D721Med (cell line): ENCODE measurements at places on chromosomes 2 and 18.

GRCh38 chr2:135667045-135667444 lies 74.6 kb upstream of the UBXN4 start:
- DNase-seq: no peak

DNA sequence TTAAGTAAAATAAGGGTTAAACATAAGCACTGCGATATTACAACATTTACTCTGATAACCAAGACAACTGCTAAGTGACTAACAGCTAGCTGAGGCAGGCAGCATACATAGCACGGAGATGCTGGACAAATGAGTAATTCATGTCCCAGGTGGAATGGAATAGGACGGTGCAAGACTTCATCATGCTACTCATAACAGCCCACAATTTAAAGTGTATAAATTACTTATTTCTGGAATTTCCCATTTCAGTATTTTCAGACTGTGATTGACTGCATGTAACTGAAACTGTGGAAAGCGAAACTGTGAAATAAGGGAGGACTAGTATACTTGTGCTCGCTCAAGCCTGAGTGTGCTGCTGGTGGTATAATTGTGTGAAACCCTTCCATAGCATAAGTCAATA lies 12.9 kb downstream of the IER3IP1 start:
- DNase-seq: no peak

- no peak for DNase-seq
These were observed 951 bp downstream of the EN1 start for GRCh38 chr2:118846442-118846952.

GRCh38 chr2:160432633-160433032 lies 61.0 kb downstream of the RBMS1 start:
- no peak for DNase-seq

DNA sequence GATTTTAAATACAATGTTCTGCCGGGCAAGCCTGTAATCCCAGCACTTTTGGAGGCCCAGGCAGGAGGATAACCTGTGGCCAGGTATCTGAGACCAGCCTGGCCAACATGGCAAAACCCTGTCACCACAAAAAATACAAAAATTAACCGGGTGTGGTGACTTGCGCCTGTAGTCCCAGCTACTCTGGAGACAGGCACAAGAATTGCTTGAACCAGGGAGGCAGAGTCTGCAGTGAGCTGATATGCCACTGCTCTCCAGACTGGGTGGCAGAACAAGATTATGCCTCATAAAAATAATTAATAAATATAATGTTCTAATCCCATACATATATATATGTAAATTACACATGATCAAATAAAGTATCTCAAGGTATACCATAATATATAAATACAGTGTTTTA lies 119.3 kb downstream of the C2orf74 start:
- no peak for DNase-seq

GRCh38 chr18:33584548-33585430 lies 6.8 kb downstream of the ASXL3 start:
- DNase-seq: no peak

DNA sequence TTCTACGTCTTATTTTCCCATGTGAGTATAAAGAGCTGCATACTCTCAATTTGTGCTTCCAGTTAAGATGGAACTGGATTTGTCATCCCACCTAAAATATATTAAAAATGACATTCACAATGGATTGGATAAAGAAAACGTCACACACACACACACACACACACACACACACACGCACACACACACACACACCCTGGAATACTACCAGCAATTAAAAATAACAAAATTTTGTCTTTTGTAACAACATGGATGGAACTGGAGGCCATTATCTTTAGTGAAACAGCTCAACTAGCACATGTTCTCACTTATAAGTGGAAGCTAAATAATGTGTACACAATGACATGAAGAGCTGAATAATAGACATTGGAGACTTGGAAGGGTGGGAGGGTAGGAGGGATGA lies 3.8 kb upstream of the QPCT start:
- DNase-seq: no peak

- DNase-seq: no peak
These were observed 206.1 kb downstream of the TFCP2L1 start for GRCh38 chr2:121078899-121079298.

DNA sequence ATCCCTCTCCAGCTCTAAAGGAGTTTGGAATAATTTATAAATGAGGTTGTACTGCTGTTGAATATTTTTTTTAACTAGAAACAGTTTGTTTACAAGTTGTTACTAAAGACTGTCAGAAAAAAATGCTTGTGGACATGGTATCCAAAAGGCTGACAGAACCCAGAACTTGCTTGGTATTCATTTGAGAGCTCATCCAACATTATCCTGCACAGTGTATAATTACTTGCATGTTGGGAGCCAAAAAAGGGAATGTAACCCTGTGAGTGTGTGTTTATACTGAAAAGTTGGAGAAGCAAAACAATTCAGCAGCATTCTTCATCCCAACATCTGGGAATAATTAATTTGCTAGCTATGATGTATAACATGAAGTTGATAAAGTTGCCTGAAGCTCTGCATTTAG lies 42.1 kb upstream of the EHBP1 start:
- no peak for DNase-seq

DNA sequence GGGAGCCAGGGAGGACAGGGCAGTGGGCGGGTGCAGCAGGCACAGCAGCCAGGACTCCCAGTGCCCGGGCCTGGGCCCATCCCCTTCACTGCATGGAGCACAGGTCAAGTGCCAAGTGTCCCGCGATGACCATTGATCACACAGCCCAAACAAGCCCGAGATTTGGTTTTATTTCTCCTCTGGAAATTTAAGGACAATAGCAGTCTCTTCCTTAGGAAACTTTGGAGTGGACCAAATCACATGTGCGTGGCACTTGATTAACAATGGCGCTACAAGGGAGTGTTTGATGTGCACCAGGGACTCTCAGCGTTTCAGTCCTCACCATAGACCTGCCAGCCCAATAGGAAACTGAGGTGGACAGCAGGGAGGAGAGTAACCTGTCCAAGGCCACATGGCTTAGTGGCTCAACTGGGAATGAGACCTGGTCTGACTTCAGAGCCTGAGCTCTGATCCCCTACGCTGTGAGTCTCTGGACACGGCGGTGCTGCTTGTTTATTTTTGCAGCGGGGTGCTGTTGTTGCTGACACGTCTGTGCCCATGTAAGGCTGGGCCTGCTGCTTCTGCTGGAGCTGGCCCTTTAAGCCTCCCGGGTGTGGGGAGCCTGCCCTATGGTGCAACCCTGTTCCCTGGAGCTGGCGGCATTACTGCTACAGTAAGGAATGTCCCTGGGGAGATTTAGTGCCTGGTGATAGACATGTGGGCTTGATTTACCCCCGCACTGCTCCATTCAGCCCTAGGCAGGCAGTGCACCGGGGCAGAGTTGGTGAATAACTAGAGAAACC lies 194.2 kb downstream of the INHBB start:
- peak; percentile 53 for DNase-seq

DNA sequence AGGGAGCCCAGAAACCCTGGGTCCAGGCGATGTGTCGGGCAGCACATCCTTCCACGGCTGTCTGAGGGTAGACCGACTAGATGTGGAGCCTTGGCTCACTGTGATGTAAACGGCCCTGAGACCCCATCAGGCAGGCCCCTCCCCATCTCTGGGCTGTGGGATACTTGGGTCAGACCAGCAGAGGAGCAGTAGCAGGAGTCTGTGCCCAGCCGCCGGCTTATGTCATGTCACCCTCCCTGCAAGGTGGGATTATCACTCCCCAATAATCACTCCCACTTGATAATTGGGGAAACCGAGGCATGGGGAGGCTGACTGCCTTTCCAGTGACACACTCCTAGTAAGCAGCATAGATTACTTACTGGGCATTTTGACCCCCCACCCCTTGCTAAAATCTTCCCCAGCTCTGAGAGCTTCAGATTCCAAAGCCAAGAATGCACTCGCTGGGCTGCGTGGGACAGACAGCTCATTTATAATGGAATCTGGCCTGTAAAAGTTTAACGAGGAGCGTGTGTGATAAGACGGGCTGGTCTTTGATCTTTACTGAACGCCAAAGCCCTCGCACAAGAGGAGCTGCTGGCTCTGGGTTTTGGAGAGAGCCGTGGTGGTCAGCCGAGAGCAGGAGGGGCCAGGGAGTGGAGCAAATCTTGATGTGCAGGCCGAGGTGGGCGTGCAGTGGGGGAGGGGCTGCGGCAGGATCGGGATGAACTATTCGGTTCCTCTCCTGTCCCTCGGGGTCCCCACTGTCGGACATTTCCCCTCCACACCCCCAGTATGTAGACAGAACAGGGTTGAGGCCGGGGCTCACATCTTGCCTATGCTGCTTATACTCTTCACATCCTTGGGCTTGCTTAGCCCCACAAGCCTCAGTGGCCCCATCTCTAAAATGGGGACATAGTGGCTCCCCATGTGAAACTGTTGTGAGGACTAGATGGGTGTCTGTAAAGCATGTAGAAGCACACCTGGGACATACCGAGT lies 200.0 kb downstream of the GLI2 start:
- no peak for DNase-seq

DNA sequence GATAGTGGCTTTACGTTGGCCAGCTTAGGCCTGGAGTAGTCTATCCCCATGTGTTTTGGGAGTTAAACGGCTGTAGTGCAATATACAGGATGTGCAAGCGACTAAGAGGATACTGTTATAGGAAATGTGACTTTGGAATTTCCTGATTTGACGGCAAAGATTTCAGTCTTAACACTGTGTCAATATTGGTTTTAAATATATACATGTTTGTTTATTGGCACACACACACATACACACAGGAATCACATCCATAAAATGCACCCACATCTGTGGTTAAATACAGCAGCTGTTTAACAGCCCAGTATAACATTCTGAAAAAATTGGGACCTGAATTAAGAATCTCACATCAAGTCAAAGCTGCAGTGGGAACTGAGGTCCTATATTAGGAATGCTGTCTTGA lies 347.1 kb downstream of the TXNL1 start:
- no peak for DNase-seq

DNA sequence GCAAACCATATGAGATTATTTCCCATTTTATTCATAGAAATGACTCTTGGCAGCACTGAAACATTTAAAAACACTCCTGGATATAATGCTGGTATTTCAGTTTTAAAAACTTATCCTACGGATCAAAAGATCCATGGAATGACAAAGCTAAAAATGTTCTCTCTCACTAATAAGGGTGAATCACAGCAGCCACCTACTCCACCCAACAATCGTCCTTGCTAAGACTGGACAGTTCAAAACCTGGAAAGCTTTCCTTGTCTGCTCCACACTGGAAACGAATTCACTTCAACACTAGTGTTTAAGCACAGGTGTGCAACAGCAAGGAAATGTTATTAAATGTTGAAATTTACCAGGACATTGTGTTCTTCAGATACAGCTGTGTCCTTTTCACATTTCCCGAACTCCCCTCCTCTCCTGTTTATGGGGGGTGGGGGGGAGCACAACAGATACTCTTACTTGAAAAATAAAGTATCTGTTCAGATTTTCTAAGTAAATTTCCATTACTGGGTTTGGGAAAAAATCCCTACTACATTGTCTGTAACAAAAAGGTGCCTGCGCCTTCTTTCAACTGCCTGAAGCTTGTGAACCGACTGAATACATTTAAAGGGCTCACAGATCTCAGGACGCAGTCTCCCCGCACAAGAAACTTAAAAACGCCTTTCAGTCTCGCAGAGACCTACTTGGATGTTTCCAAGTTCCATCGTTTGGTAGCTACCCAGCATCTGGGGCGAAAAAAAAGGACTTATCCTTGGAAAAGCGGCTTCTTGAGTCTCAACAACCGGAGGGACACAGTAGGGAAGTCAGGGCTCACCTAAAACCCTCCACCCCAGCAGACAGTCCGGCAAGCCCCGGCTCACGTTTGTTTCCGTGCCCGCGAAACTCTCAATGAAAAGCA lies 1.3 kb downstream of the YWHAQ start:
- DNase-seq: no peak

DNA sequence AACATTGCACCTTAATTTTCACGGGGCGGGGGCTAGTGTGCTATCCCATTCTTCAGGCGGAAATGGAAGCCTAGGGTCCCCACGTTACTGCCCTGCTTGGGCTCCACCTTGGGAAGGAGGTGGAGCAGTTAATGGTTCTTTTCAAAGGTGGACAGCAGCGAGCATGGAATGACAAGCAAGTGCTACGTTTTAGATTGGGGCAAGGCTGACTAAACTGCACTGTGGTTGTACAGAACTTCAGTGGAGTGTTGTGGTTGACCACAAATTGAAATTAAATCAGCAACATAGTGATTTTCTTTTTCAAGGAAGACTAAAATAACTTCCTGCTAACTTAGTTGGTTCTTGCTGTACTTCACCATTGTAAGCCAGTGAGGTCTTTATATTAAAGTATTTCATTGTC lies 47.0 kb downstream of the CHRNA1 start:
- no peak for DNase-seq
